Activated T-cell treated with anti-CD3 and anti-CD28 coated beads, Interleukin-2, amount 50 U/mL, for 48 hours (primary cell): ENCODE measurements at places on chromosomes 2 and 18.

DNA sequence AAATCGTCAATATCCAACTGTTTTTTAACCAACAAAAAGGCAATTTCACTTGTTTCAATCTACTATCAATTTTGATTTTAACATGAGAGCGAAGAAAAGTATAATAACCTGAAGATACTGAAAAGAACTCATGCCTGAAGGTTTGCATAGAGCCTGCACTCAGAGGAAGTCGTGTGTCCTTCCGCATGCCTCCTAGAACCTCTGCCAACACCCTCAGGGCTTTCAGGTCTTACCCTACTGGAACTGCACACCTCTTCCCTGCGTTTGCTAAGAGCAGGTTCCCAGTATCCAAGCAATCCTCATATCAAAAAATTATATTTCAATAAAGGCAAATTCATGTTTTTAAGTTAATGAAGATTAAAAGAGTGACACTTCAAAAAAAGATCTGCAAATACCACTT, 74.7 kb downstream of the PIAS2 start:
- no peak for DNase-seq

DNA sequence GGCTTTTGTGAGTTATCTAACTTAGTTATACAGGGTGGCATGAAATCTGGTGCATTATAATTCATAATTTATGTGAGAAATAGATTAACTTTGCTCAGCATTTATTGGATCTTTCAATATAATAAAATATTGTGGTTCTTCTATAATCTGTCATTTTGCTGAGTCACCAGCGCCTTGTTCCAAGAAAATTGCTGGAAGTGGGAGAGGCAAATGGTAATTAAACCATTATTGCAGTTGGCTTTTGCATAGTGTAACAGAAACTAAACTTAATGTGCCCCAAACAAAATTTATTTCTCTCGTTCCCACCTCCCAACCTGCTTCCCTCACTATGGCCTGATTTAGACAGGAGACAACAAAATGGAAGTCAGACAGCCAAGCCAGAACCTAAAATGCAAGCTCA, 146.3 kb downstream of the GALR1 start:
- no peak for DNase-seq

DNA sequence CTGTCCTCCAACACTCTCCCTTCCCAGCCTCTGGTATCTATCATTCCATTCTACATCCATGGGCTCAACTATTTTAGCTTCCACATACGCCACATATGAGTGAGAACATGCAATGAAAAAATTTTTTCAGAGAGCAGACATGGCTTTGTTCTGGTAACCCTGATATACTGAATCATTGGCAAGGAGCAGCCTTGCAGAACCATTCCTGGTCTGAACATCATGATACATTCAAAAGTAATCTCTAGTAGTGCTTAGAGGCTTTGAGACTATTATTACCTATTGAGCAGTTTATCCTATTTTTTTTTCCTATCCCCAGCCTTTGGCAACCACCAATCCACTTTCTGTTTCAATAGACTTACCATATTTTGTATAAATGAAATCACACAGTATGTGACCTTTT, 393.1 kb upstream of the KCNH7 start:
- no peak for DNase-seq

- peak; percentile 10 for DNase-seq
These were observed 35.6 kb downstream of the HDAC4 start for GRCh38 chr2:239365071-239365781.

DNA sequence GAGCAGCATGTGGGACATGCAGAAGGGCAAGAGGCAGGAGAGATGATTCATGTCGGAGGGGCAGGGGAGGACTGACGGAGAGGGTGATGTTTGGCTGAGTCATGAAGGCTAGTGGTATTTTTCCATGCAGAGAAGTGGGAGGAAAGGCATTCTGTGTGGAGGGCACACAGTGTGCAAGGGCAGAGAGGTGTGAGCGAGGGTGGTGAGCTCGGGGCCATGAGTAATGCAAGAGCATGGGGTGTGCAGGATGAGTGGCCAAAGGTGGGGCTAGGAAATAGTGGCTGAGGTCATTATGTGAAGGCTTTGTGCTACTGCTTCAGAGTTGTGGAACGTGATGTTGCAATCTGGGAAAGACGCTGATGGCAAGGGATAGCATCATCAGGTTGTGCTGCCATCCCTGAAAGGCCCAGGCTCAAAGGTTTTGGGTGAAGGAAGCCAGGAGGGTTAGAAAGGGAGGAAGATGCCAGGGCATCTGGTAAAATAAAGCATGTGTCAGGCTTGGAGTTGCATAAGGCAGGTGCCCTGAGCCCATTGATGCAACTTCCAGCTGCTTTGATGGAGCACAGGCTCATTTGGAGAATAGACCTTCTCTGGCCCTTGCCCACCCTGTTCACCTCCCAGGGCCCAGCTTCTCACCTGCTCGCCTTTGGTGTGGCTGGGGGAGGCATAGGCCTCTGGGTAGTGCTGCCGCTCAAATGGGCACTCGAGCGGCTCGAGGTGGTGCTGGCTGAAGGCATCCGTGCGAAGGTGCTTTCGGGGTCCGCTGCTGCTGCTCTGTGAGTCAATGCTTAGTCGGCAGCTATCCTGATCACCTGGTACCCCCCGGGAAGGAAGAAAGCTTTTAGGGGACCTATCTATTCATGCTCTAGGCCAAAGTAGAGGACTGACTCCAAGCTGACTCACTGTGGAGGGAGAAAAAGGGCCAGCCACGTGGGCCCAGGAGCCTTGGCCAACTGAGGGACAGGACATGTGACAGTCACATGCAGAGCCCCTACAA, 37.5 kb downstream of the PAX8 start:
- DNase-seq = peak; percentile 81

DNA sequence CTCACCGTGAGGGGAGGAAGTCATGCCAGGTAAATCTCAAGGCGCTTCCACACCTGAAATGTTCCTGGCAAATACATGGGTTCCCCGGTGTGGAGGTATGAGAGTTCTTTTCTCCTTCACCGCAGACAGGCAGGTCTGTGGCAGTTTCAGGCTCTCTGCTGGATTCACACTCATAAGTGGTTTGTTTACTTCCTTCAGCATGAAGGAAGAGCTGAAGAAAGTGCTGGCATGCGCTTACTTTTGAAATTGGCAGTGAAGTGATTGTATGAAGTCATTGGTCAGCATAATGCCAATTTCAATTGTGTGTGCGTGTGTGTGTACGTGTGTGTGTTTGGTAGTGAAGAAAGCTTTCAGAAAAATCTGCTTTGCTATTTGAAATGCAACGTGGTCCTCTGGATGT, 43.4 kb downstream of the RNF144A start:
- no peak for DNase-seq

DNA sequence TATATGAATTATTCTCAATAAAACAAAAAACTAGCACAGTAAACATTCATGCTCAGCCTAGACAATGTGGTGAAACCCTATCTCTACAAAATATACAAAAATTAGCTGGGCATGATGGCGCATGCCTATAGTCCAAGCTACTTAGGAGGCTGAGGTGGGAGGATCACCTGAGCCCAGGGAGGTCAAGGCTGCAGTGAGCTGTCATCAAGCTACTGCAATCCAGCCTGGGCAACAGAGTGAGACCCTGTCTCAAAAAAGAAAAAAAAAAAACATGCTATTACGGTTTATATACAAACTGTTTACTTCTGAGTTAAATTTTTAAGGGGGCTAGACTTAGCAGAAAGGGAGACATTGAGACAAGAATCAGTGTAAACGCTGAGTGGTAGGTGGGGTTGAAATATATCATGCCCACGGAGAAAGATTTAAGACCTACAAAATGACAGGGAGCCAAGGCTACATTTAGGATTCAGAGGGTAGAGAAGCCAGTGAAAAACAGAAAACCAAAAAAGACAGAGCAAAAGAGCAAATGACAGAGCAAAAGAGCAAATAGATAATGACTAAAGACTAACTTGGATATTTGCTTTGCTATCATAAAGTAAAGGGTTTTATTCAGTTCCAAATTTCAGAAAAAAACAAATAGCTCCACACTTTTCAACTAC, 7.5 kb downstream of the TTC32 start:
- DNase-seq = no peak

- no peak for DNase-seq
These were observed 69.5 kb upstream of the PSME4 start for GRCh38 chr2:54040250-54040649.

DNA sequence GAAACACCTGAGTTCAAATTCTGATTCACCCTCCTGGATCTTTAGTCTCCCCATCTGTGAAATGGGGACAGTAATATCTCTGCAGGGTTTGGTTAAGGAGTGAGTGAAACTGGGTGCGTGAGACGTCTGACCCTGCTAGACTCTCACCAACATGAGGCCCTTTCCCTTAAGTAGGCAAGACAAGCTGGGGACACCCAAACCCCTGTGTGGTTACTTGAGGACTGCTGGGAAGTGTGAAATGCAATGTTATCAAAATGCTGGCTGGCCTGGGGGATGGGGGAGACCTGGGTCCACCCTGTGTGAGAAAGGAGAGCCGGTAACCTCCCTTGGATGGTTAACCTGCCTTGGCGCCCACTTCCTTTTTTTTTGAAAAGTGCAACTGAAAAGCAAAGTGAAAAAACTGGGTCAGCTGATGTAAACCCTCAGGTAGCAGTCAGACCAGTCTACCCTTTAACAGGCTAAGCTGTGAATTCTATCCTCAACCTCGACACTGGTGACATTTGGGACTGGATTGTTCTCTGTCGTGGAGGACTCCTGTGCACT, 82.3 kb downstream of the INPP5D start:
- peak; percentile 41 for DNase-seq

- DNase-seq = no peak
These were observed 1.2 kb downstream of the TXNL1 start for GRCh38 chr18:56637176-56637575.

GRCh38 chr2:109177635-109178034, 48.6 kb downstream of the SH3RF3 start:
- DNase-seq = no peak

DNA sequence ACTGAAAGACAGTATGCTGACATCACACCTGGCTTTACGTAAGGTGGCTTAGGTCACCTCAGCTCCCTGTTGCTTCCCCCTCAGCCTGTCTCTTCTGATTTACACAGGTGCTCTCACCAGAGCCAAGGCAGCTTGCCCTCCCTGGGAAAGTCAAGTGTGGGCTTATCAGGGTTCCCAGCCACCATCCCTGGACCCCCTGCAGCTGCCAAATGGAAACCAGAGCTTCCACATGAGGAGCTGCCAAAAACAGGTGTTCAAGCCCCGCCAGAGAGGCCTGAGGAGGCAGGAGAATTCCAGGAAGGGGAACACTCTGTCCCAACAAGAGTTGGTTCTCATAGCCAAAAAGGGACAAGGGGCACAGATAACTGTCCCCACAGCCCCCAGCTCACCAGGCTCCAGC, 266.7 kb downstream of the ATAD2B start:
- no peak for DNase-seq

GRCh38 chr2:38097988-38098385, 22.0 kb upstream of the CYP1B1 start:
- DNase-seq = no peak

DNA sequence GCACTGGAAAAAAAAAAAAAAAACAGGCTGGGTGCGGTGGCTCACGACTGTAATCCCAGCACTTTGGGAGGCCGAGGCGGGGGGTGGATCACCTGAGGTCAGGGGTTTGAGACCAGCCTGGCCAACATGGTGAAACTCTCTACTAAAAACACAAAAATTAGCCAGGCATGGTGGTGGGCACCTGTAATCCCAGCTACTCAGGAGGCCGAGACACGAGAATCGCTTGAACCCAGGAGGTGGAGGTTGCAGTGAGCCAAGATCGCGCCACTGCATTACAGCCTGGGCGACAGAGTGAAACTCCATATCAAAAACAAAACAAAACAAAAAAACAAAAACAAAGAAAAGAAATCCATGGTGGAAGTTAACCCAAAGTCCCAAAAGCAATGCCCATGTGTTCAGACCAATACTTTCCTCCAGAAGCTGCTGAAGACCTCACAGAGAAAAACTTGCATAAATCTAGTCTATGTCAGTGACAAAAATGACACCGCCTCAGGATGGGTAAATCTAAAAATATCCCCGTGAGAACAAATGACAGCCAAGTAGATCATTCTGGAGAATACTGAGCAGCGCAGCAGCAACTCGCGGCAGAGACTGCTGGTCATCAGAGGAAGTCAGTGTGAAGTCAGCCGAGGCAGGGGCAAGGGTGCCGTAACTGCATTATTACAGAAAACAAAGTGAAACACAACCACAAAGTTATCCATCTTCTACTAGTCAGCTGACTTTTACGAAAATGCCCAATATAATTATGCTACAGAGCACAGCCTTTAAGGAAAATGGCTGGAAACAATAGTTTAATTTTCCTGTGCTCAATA, 41.0 kb downstream of the LPIN2 start:
- DNase-seq = peak; percentile 78

- DNase-seq = no peak
These were observed 274.5 kb downstream of the SLC8A1 start for GRCh38 chr2:40177366-40177765.

GRCh38 chr2:138113871-138114525, 149.7 kb downstream of the HNMT start:
- no peak for DNase-seq

DNA sequence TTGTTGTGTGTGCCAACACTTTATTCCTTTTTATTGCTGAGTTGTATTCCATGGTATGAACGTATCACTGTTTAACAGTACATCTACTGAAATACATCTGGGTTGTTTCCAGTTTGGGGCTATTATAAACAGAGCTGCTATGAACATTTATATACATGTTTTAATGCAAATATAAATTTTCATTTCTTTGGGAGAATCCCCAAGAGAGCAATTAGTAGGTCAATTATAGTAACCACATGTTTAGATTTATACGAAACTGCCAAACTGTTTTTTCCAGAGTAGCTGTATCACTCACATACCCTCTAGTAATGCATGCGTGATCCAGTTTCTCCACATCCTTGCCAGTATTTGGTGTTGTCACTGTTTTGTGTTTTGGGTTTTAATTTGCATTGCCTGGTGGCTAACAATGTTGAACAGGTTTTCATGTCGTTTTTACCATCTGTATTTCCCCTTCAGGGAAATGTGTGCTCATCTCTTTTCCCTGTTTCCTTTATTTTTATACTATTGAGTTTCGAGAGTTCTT, 81.0 kb downstream of the TMEM131 start:
- no peak for DNase-seq

GRCh38 chr2:5285872-5286769, 406.1 kb upstream of the SOX11 start:
- no peak for DNase-seq

DNA sequence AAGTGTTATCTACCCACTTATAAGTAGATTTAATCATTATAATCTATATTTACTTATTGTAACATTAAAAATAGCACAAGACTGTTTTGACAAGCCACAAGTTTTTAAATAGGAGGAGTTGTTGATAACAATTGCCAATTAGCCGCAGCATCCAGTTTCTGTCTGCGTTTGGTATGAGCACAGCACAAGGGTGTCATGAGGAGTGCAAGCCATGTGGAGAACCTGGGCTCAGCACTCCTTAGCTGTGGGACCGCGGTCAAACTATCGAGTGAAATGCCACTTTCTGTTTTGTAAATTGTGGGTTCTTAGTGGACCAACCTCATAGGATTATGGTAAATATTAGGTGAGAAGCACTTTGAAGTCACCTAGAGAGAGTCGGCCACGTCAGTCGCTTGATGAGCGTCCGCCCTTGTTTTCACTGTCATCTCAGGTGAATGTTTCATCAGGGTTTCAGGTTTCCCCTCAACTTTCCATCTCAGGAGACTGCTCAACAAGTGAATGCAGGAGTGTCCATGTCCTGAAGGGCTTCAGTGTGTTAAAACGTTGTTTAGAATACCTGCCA, 294.5 kb downstream of the ZNF407 start:
- no peak for DNase-seq

GRCh38 chr2:143720095-143720664, 591.0 kb downstream of the ARHGAP15 start:
- DNase-seq = no peak
